ENCODE measurements at places on chromosomes 12 and 14.

- no peak for DNase-seq
These were observed 169.6 kb upstream of the FRMD6 start for GRCh38 chr14:51482102-51482501.

- DNase-seq: no peak
These were observed 27.9 kb upstream of the CCNT1 start for GRCh38 chr12:48744251-48745008.

GRCh38 chr12:85279449-85280164 is 413 bp upstream of the ALX1 start:
- no peak for DNase-seq

DNA sequence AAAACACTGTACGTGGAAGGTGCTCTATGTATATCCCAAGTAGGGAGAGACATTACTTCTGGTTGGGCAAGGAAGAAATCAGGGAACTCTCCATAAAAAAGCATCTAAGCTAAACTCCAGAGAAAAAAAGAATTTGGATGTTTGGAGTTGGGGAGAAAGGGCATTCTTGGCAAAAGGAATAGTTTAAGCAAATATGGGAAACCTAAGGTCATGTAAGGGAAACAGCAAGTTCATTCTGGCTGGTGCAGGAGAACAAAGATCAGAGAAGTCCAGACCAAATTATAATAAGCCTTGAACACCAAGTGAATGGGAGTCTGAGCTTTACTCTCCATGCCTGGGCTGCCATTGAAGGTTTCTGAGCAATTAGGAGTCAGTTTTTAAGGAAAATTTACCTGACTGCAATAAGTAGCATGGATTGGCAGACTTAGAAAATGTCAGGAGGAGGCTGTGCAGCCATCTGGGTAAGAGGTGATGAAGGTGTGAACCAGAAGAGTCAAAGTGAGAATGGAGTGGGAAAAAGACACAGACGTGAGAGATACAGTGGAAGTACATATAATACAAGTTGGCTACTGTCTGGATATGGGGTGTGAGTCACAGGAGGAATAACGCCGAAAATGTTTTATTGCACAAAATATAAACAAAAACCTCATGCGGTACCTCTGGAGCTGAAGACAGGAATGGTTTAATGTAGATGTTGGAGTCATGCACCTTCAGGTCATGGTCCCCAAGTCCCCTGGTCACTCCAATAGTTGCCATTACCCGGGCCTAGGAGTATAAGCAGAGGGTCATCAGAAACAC is 222.6 kb downstream of the MON2 start:
- DNase-seq: no peak

GRCh38 chr14:90970167-90970600 is 90.3 kb downstream of the RPS6KA5 start:
- no peak for DNase-seq

GRCh38 chr14:42855085-42855484 is 1248.4 kb downstream of the LRFN5 start:
- DNase-seq: no peak

DNA sequence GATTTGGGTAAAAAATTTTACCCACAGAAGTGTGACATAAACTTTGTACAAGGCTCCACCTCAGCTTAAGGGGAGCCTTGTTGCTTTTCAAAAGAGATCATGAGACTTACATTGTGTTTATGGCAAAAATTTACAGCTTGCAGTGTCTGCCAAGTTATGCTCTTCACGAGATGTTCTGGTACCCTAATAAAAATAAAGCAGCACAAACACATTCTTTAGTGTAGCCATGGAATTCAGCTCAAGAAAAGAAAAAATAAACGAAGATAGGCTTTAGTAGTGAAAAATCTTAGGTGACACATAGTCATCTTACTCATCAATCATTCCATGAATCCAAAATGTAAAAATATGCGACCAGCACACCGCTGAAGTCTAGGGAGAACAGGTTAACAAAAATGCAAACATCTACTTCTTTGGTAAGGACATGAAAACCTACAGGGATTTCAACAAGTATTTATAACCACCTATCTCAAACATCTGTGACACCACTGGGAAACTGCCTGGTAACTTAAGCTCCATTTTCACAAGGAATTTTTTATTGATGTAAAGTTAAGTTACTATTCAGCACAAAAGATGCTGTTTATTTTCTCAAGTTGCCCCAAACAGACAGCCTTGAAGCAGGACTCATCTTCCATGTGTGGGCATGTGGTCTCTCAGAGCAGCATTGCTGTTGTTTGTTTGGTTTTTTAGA is 32.9 kb downstream of the DMAC2L start:
- DNase-seq: no peak

DNA sequence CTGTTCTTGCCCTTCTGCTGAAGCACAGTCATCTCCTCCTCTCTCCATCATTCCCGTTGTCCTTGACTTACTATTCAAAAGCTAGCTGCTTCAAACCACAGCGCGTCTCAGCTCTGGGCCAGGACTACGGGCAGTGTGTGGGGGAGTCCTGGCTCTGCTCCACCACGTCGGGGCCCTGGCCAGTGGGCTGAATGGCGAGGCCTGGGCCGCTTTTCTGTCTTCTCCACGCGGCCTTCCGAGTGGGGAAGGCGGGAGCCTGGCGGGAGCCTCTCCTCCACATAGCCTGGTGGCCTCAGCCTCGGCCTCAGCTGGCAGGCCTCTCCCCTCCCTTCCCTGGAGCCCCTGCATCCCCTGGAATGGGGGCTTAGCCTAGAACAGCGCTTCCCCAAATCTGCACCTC is 16.5 kb downstream of the ANKRD9 start:
- no peak for DNase-seq

GRCh38 chr12:114679942-114680341 is 4.0 kb downstream of the TBX3 start:
- DNase-seq: no peak

GRCh38 chr12:102444707-102445106 is 35.7 kb downstream of the IGF1 start:
- DNase-seq: no peak

DNA sequence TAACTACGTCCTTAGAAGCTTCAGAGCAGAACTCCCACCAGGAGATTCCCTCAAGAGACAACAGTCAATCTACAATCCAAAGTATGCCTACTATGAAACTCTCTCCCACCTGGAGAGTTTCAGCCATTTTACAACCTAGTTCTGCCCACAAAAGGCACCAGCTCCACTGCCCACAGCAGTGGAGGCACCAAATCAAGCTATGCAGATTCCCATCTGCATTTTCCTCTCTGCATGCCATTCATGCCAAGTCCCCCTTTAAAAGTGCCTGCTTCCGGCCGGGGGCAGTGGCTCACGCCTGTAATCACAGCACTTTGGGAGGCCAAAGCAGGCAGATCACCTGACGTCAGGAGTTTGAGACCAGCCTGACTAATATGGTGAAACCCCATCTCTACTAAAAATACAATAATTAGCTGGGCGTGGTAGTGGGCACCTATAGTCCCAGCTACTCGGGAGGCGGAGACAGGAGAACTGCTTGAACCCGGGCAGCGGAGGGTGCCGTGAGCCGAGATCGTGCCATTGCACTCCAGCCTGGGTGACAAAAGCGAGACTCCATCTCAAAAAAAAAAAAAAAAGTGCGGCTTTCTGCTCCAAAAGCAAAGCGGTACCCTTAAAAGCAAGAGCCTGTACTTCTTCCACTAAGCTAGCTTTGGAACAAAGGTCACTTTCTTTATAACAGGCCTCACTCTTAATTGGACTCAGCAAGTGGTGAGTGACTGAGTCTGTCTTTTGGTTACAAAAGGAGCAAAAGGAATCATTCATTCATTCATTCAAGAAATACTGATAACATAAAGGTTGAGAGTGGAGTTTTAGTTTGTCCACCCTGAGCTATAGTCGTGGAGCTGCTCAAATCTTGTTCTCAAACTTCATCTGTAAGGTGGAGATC is 10.1 kb upstream of the DLGAP5 start:
- DNase-seq: no peak

DNA sequence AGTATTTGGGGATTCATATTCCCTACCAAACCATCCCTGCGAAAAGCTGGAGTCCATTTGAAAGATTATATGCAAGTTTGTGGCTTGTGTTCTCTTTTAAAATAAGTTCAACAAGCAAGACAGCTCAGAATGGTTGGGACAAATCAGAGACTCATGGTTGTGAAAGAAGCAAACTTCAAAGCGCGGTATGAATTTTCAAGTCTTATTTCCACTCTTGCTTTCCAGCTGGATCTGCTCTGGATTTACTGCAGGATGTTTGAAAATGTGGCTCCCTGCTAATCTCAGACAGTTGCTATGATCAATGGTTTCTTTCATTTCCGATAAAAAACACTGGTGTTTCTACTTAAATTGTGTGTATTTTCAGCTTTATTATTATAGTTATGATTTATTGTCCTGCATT is 477.5 kb downstream of the RAD51B start:
- DNase-seq: no peak

DNA sequence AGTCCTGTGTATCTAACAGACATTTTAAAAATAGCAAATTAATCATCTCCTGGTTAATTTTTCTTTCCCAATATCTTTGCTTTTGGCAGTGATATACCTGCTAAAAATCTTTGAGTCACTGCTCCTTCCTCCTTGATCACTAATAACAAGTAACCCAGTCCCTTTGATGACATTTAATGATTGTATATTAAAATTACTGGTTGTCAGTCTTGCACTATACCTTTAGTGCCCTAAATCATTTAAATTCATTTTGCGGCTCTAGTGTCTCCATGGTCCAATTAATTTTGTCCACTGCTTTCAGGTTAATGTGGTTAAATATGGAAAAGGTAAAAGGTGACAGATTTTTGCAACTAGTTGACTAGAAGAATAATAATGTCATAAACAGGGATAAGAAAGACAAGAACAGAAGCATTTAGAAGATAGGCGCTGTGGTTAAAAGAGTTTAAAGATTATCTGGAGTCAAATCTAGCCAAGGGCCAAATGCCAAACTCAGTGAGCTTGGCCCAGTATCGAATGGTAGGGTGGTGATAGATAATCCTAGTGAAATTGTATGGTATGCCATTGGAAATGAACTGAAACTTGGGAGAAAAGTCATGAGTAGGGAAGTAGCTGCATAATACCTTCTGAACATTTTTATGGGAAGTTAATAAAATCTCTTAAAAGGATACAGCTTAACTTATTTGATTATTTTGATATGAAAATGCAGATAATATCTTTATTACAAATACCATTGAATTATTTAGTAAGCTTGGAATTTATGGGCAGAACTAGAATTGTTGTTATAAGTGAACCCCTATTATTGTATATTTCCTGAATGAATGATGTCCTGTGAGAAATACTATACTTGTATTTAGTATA is 115.0 kb downstream of the PCNX1 start:
- DNase-seq: no peak

- no peak for DNase-seq
These were observed 81.4 kb downstream of the PAPOLA start for GRCh38 chr14:96583569-96584041.

GRCh38 chr14:77027538-77028383 is 747 bp downstream of the IRF2BPL start:
- DNase-seq: peak; percentile 37

- DNase-seq: no peak
These were observed 195.8 kb downstream of the FOXN3 start for GRCh38 chr14:89221109-89221810.

- DNase-seq: no peak
These were observed 180.3 kb downstream of the ETV6 start for GRCh38 chr12:11829764-11830194.

GRCh38 chr12:27523305-27523641 is 733 bp upstream of the PPFIBP1 start:
- no peak for DNase-seq

GRCh38 chr12:119674560-119674959 is 6.6 kb downstream of the PRKAB1 start:
- no peak for DNase-seq

DNA sequence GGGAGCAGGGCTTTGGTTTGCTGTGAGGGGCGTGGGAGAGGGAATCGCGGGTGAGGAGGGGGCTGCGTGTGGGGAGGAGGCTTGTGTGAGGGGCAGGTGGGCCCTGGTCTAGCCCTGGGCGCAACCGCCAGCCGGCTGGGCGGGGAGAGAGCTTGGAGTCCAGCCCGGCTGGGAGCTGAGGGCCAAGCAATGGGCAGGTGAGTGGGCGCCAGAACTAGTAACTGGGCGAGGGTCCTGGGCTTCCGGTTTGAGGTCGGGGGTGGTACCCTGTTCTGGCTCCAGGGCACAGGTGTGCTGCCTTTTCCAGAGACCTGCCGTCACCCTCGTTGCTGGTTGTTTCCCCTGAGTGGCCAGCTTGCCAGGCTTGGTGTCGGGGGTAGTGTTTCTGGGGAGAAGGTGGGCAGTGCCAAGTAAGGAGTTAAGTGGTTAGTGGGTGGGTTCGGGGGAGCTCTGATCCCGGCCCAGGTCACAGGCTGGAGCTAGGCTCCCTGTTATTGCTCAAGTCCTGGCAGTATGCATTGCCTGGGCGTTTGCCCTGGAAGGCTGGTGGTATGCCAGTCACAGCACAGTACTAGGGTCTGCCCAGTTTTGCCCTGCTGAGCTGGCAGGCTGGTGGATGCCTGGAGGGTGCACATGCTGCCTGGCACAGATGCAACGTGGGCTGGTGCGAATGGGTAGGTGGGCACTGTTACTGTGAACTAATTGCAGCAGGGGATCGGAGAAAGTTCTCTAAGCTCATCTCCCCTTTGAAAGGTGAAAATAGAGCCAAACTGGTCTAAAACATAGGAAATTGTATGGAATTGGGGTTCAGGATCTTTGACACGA is 683 bp downstream of the CIPC start:
- peak; percentile 8 for DNase-seq

DNA sequence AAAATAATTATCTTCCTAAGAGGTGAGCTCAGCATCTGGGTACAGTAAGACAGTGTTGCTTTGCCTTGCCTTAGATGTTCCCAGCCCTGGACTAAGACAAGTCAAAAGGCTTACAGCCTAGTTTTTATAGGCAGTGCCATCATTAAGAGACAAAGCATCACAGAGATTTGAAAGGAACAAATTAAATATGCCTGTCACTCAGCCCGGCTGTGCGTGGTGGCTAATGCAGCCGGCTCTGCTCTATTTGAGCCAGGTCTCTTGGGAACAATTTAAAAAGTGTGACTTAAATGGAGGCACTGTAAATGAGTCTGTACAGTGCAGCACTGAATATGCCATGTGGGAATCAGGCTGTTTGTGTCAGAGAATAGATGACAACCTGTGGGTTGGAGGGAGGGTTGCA is 1687.4 kb upstream of the FLRT2 start:
- DNase-seq: no peak

- DNase-seq: no peak
These were observed 153.6 kb upstream of the NRXN3 start for GRCh38 chr14:78016532-78016931.

GRCh38 chr12:91889059-91889458 is 256.6 kb downstream of the BTG1 start:
- no peak for DNase-seq

DNA sequence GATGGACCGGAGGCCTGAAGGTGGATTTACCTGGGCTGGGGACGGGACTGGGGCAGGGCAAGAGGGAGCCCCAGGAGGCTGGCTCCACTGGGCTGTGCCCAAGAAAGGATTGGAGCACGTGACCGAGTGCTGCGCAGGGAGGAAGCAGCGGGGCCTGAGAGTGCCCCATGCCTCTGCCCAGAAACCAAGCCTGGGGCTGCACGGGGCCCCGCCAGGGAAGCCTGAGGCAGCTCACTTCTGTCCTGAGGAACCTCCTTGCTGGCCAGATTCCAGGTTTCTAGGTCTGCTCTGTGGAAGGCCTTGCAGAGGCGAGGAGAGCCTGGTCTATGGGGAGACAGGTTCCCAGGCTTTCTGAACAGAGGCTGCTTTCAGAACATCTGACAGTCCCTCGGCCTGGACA is 10.4 kb downstream of the NGB start:
- no peak for DNase-seq
